Neural progenitor cell (in vitro differentiated cells): ENCODE measurements at places on chromosomes 5 and 9.

DNA sequence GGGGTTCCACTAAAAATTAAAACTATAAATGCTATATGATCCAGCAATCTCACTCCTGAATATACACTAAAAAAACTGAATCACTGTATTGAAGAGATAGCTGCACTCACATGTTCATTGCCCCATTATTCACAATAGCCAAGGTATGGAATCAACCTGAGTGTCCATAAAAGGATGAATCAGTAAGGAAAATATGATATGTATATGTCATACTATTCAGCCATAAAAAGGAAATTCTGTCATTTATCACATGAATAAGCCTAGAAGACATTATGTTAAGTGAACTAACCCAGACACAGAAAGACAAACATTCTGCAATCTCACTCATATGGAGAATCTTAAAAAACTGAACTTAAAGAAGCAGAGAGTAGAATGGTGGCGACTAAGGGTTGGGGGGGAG, 1376.2 kb upstream of the CDH9 start:
- no peak for DNase-seq

GRCh38 chr5:29130786-29131185, 2062.7 kb upstream of the CDH6 start:
- no peak for DNase-seq

GRCh38 chr9:116904165-116904564, 217.1 kb downstream of the TRIM32 start:
- no peak for DNase-seq

- DNase-seq, result no peak
Measured at GRCh38 chr9:133154097-133154989, 9.4 kb downstream of the GBGT1 start.

GRCh38 chr5:132641841-132642240, 16.1 kb upstream of the IL13 start:
- no peak for DNase-seq

- peak; percentile 49 for DNase-seq
Measured at GRCh38 chr9:112193572-112194288, 18.6 kb upstream of the SUSD1 start.

- DNase-seq, result no peak
Measured at GRCh38 chr5:143860211-143860610, 48.2 kb downstream of the HMHB1 start.

DNA sequence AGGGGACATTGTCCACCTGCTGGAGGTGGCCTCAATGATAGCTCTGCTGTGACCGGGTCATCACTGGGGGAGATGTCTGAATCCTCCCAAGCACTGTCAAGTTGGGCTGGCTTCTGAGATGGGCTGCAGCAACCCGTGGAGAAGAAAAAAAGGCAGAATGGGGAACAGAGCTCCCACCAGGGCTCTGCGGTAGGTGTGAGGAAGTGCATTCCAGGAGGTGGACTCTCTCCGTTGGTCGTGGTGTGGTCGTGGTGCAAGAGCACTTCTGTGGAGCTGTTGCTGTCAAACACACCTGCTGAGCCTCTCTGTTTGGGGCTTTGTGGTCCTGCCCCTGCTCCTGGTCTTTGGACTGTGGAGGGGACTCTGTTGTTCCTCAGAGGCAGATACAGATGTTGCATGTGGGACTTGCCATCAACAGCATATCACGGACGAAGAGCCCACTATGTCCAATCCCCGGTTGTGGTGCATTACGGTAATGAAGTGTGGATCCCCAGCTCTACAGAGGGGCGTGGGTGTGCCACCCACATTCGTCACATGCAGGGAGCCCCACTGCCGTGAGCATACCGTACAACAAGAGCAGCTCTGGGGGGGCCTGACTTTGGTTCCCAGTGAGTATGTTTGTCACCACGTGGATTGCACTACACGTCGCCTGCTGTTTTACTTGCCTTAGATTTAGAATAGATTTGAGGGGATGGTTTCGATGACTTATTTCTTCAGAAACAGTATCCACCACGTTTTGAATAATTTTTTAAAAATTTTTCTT, 36.0 kb upstream of the PITX1 start:
- DNase-seq, result no peak

DNA sequence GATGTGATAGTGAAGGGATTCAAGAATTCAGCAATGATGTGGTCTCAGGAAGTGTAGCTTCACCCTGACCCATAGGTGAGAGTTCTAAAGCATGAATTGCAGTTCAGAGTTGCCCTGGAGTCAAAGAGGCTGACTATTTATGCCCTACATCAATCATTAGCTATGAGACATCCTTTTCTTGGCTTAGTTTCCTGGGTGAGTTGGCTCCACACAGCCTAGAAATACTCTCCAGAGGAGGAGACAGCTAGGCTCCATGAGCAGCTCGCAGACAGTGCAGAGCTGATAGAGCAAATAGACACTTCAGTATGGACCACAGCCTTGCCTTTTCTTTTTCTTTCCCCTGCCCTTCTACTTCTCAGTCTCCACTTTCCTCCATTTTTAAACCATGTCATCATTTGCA, 1651.8 kb downstream of the MAT2B start:
- no peak for DNase-seq

GRCh38 chr5:159933531-159934485, 17.5 kb downstream of the ADRA1B start:
- no peak for DNase-seq

GRCh38 chr9:121358751-121359150, 11.3 kb downstream of the STOM start:
- DNase-seq, result no peak

- no peak for DNase-seq
Measured at GRCh38 chr9:130122456-130122855, 49.7 kb upstream of the NCS1 start.

GRCh38 chr9:85421641-85422040, 320.1 kb downstream of the AGTPBP1 start:
- DNase-seq, result no peak

- no peak for DNase-seq
Measured at GRCh38 chr5:168209997-168210396, 81.4 kb upstream of the WWC1 start.

GRCh38 chr5:165139721-165140120, 1634.3 kb downstream of the MAT2B start:
- no peak for DNase-seq

DNA sequence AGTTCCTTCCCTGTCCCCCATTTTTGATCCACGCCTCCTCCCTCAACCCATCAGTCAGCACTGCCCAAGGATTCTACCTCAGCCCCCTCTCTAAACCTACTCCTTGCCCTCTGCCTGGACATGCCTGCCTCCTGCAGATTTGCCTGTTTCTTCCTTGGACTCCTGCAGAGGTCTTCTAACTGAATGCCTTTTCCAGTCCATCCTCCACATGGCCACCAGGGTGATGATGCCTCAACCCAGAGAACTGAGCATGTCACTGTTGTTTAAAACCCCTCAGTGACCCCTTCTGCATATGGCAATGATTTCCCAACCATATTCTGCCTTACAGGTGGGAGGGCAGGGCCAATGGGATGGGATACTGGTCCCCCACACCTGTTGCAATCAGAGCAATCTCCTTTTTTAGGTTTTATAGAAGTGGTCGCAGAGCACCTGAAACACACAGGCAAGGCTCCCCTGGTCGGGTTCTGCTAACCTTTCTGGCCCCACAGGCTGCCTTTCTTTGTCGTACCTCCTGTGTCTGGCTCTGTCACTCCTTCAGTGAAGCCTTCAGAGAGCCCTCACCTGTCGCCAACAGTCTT, 9.3 kb downstream of the PHYKPL start:
- DNase-seq, result no peak

- no peak for DNase-seq
Measured at GRCh38 chr5:36934740-36935356, 58.3 kb downstream of the NIPBL start.

GRCh38 chr9:92790542-92791527, 26.2 kb upstream of the BICD2 start:
- peak; percentile 83 for DNase-seq

- no peak for DNase-seq
Measured at GRCh38 chr5:68330574-68330973, 115.0 kb downstream of the PIK3R1 start.

GRCh38 chr9:88641456-88642240, 106.7 kb downstream of the NXNL2 start:
- no peak for DNase-seq

DNA sequence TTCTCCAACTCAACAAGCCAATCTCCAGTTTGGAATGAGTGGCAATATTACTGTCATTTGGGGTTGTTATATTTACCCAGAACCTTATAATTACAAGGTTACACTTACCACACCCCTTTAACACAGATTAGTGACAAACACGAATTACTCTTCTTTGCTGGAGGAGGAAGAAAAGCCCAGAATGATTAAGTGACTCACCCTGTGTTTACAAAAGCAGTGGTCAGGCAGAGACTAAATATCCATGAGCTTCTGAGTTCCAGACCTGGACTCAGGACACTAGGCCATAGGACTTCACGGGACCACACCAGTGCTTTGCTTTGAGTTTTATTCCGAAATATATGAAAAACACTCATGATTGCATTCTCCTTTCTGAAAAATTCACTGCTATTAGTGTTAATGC, 370.8 kb downstream of the TLE1 start:
- DNase-seq, result no peak

DNA sequence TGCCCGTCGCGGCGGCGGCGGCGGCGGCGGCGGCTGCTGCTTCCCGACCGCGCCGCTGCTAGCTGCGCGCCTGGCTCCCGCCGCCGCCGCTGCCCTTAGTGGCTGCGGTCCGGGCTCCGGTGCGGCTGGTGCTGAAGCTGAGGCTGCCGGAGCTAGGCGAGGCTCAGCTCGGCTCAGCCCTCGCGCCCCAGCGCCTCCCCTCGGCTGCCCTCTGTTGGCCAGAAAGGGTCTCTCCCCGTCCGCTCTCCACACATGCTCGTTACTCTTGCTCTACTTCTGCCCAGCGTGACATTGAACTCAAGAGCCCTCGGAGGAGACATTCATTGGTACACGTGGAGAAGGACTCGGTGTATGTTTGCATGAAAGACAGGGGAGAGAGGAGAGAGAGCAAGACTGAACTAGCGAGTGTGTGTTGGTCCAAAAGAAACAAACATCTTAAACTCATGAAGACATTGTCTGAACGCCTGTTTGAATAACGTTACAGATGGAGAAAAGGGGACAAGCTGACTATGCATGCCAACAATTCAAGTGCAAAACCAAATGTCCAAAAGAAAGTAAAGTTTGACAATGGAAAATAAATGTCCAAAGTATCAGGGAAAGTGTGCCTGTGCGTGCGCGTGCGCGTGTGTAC, at the start of gene HCN1:
Gene HCN1 (minus strand): TSS at position 175 of the 631 bp plus-strand sequence.
- peak; percentile 94 for DNase-seq

DNA sequence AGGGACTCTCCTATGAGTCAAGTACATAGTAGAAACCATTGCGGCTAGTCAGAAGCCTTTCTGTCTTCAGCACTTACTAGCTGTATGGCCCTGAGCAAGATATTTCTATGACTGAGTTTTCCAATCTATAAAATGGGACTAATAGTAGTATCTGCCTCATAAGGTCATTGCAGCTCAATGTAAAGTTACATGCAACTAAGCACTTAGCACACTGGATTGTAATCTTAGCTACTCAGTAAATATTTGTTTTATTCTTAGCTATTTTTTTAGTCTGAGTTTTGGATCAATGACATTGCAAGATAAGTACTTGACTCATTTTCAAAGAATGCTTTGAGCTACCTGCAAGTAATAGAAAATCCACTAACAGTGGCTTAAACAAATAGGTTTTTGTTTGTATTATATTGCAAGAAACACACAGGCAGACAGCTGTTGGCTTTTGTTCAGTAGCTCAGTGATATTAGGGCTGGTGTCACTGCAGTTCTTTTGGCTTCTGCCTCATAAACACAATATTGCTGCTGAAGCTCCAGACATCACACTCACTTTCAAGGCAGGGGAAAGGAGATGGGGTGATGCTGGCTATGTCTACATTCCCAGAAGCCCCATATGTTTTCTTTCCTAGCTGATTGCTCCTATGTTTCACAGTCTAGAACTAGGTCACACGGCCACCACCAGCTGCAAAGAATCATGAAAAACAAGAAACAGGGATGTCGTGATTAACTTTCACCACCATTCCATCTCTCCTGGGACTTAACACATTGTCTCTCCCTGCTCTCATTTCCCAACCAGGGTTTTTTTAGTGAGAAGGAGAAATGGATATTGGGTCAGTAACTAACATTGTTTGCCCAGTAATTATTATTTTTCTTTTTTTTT, 26.9 kb upstream of the FAT2 start:
- DNase-seq, result no peak

GRCh38 chr9:3296536-3296935, 229.3 kb downstream of the RFX3 start:
- DNase-seq, result no peak

- DNase-seq, result no peak
Measured at GRCh38 chr9:136832581-136832980, 9.7 kb upstream of the AJM1 start.

GRCh38 chr9:967436-967835, 9.0 kb upstream of the DMRT3 start:
- DNase-seq, result peak; percentile 31

DNA sequence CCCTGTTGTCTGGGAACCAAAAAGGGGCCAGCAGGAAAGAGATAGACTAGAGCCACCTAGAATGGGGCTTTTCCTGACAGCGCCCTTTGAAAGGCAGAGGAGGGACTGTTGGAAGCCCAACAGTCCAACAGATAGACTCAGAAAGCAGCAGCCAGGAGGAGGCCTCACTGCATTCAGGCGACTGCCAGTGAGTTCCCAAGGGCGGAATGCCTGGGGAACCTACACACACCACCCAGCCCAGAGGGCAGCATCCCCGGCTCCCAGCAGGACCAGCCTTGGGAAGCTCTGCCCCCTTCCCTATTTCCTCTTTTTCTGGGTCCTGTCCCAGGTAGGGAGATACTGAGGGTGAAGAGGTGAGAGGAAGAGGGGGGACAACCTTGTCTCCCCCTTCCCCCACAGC, 192.4 kb upstream of the KLF4 start:
- peak; percentile 13 for DNase-seq

DNA sequence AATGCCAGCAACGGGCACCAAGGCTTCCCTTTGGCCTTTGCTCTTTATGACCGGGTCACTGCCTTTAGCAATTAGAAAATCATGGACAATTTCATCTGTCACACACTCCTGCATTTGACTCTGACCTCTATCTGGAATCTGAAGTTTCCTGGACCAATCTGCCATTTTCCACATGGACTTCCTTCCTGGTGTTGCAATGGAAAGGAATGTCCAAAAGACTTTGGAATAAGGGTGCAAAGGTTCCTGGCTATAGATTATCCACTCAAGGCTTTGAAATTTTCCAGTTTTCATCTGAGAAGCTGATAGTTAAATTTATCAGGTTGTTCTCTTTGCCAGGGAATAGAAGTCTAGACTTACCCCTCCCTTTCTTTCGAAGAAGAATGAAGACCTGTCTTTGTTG, 523.1 kb upstream of the ZNF462 start:
- no peak for DNase-seq

GRCh38 chr9:1053986-1054425, 3.8 kb downstream of the DMRT2 start:
- no peak for DNase-seq

DNA sequence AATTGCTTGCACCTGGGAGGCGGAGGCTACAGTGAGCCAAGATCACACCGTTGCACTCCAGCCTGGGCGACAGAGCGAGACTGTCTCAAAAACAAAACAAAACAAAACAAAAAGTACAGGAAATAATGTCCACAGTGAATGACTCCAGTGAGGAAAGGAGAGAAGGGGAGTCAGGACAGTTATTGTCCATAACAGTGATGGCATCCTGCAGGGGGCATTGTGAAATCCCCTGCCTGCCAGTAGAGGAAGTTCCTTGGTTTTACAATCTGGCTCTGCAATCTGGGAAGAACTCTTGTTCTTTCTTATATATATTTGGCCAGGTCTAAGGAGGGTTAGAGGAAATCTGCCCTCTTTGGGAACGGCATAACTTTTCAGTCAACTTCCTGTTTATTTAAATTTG, 8.2 kb downstream of the SH3GL2 start:
- DNase-seq, result no peak

GRCh38 chr5:164893071-164893470, 1387.7 kb downstream of the MAT2B start:
- no peak for DNase-seq
